ENCODE measurements at places on chromosomes 3 and 15.

DNA sequence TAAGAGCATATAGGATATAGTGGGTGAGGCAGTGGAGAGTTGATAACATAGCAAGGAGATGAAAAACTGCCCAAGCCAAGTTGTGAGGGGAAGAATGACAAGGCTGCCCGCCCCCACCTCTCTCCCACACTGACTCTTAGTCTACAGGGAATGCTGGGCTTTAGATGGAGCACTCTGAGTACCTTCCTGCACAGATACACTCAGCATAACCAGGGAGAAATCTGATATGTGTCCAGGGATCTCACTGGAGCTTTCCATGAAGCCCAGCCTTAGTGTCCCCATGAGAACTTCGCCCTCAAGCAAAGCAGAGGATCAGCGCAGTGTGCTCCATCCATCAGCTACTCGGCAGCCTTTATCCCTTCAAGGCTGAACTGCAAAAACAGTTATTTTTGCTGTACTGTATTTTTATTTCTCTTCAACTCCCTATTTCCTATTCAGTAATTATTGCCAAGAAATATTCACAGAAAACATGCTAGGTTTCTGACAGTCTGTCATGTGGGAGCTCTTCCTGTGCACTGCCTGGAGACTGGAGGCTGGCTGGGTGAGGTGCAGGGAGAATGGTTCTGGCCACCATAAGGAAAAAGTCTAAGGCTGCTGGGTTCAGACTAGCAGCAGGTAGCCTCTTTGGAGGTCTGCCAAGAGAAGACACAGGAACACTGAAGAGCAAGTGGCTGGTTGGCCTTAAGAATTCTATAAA lies 475.2 kb upstream of the PPP2R3A start:
- DNase-seq: no peak

- no peak for DNase-seq
These were observed 18.1 kb downstream of the GBE1 start for GRCh38 chr3:81743096-81744025.

DNA sequence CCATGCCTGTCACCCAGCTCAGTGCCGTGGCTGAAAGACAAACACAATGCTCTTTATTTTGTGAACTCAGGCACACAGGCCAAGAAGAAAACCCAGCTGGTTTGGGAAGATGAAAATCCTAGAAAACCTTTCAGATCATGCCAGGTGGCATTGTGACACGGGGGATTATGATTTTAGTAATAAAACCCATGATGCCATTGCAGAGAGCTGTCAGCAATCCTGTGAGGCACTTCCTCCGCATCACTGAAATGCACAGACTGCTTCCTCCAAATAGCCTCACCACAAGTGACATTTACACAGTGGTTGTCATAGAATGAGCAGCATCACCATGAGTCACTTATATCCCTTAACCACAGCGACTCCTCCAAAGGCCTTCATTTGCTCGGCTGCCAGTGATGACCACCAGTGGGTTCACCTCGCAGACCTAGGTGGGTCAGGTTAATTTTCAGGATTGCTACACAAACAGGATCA lies 22.7 kb downstream of the ABHD6 start:
- DNase-seq: no peak

- DNase-seq: no peak
These were observed 17.3 kb upstream of the GBE1 start for GRCh38 chr3:81778678-81779182.

- no peak for DNase-seq
These were observed 268.0 kb downstream of the ERC2 start for GRCh38 chr3:56200251-56200650.

GRCh38 chr15:48592933-48593332 lies 52.6 kb downstream of the FBN1 start:
- DNase-seq: no peak

DNA sequence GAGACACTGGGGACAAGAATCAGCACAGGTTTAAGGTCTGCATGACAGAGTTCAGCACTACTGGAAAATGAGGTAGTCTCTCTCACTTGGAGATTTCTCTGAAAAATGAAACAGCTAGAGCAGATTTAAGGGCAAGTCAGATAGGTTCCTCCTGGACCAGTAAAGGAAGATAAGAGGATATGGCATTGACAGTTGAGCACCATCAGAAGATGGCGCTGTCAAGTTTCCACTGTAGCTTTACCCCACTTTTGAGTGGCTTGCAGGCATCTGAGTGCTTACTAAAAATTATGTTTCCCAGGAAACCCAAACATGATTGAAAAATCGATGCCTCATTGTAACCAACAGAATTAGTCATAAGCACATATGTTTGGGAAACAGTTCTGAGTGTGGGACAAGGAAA lies 407.2 kb upstream of the UBE2E2 start:
- DNase-seq: no peak

GRCh38 chr3:51343918-51344687 lies 41.0 kb upstream of the MANF start:
- no peak for DNase-seq

GRCh38 chr3:31065765-31066164 lies 171.3 kb upstream of the GADL1 start:
- no peak for DNase-seq

DNA sequence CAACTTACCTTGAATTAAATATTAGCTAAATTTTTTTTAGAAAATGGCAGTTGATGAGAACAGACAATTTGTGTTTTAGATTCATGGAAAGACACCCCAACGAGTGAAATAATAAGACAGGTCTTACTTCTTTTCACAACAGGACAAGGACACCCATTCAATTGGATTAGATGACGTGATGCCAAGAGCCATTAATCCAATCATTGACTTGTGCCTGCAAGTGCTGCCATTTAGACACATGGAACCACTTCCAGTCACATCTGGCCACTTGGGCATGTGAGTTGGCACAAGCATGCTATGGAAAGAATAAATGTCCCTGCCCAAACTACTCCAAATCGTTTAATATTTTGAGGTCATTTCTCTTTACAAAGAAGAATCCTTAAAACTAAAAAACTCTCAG lies 1308.8 kb downstream of the ROBO2 start:
- DNase-seq: no peak
